Vagina (tissue), 2 donors: ENCODE measurements at places on chromosomes 12 and 14.

DNA sequence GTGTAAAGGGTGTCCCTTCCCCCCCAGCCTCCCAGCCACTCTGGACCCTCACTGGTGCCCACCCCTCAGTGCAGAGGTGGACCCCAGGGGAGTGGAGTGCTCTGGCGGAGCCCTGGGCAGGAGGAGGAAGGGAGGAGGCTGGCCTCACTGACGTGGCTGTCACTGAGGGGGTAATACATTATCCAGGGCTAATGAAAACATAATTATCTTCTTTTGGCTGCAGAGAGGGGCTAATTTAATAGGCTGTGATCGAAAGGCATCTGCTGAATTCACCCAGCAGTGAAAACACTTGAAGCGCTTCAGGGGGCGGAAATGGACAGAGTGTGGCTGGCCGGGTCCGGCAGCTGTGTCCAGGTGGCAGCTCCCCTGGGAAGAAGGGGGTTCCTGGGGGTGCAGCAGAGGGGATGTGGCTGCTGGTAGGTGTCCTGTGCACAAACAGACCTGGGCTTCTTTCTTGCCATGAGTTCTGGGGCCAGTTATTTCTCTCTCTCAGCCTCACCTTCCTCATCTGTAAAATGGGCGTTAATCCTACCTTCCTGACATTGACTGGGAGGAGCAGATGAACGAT, 3.7 kb upstream of the NOS1 start:
- no peak for DNase-seq

GRCh38 chr14:65881642-65882041, 469.1 kb downstream of the FUT8 start:
- DNase-seq: no peak

DNA sequence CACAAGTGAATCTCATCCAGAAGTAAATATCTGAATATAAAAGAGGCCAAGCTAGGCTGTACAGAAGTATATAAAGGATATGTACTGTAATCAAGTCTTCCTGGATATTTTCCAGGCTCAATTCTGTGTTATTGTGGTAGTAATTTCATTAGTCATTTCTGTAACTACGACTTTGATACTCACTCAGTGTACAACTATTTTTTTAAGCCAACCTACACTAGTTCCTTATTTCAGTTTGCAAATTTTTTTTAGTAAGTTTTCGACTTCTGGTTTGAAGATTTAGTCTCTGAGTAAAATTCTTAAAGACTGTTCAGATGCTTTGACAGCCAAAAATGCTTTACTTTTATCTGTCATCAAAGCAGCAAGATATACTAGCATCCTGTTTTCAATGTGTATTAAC, 130.8 kb downstream of the CAPZA3 start:
- DNase-seq: no peak

- DNase-seq: no peak
Observed at GRCh38 chr14:84806622-84807021, 723.3 kb upstream of the FLRT2 start.

GRCh38 chr12:30900351-30900750, 26.2 kb upstream of the TSPAN11 start:
- no peak for DNase-seq

GRCh38 chr14:79438696-79439342, 772.5 kb downstream of the DIO2 start:
- DNase-seq: no peak

DNA sequence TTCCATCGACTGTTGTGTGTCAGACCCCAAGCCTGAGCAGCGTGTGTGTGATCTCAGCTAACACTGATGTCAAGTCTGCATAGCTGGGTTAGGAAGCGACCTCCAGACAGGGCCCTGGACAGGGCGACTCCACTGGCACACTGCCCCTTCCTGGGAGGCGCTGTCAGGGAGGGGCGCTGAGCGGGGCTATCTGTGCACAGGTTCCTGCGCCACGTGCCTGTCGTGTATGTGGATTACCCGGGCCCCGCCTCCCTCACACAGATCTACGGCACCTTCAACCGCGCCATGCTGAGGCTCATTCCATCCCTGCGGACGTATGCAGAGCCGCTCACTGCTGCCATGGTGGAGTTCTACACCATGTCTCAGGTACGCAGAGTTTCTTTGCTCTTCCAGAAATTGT, 53.9 kb downstream of the DYNC1H1 start:
- DNase-seq: no peak

DNA sequence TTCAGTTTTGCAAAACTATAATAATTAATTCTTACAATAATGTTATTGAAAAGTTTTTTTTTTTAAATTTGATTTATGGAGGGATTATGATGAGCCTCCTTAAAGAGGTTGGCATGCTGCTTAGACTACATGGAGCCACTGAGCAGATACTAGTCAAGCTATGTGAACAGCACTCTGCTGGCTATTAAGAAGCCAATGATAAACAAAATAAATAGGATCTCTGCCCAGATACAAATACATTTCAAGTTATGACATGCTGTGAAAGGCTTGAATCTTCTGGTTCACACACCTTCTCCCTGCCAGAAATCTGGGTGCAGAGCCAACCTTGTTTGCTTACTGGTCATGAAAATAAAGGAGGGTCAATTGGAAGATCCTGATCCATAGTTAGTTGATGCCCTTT, 107.4 kb upstream of the NAV3 start:
- DNase-seq: no peak

- DNase-seq: peak; percentile 60
Observed at GRCh38 chr14:31205681-31206535, 1.7 kb downstream of the HECTD1 start.

DNA sequence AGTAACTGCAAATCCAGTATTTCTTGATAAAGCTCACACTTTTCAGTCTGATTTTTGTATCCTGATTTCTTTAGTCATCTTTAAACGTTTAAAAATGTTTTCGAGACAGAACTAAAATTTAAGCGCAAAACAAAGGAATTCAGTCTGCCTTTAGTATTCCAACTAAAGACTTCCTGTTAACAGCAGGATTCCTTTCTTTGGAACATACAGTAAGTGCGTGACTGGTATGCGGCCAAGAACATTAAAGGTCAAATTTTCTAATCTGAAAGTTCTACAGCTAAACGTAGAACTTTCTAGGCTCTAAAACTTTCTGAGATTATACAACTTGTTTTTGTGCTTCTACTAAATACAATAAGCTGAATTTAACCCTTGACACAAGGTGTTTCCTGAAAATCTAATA, 9.9 kb downstream of the SAV1 start:
- no peak for DNase-seq

DNA sequence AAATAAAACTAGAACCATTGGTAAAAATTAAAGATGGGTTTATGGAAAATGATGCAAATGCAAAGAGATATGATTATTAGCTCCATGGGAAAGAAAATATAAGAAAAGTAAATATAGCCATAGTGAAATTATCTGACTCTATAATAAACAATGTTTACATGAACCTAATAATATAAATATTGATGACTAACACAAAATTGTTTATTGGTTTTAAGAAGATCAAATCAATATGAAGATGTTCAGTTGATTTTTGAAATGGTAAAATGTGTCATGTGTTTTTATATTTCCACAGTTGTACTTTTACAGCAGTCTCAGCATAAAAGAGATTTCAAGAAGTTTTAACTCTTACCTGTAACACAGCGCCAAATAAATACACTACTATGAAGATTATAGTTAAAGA, 114.0 kb downstream of the SLC41A2 start:
- DNase-seq: no peak

- DNase-seq: no peak
Observed at GRCh38 chr12:76784600-76785051, 20.7 kb downstream of the ZDHHC17 start.

DNA sequence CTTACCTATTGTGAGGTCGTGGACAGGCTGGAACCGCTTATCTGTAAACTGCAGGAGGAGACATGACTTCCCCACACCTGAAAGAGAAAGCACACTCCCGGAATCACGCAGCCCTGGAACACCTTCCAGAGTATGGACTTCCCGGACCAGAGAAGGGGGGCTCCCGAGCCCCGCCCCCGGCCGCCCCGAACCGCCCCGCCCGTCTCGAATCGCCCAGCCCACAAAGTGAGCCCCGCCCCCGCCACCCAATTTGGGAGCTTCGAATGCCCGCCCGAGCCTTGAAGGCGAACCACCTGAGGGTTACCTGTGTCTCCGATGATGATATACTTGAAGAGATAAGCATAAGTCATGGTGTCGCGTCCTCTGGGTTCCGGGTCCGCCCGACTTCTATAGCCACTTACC, 235 bp downstream of the RAB2B start:
- DNase-seq: no peak

GRCh38 chr12:51917746-51918453, 10.6 kb downstream of the ACVRL1 start:
- DNase-seq: no peak

- no peak for DNase-seq
Observed at GRCh38 chr12:48187916-48188695, 4.7 kb downstream of the CCDC184 start.

DNA sequence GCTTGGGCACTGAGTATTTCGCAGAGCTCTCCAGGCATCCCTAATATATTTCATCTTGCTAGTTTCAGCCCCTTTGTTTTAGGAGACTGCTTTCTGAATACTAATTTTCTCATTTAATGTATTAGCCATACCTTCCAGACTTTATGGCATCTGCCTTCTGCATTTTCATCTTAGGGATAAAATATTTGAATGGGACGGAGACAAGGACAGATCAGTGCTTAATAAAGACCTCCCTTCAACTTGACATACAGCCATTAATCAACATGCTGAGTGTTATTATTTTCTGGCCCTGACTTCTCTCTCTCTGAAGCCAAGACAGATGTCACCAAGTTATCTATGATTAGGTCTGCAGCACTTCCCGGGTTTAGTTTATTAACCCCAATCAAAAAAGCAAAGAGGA, 42.4 kb downstream of the CACNA2D4 start:
- no peak for DNase-seq

DNA sequence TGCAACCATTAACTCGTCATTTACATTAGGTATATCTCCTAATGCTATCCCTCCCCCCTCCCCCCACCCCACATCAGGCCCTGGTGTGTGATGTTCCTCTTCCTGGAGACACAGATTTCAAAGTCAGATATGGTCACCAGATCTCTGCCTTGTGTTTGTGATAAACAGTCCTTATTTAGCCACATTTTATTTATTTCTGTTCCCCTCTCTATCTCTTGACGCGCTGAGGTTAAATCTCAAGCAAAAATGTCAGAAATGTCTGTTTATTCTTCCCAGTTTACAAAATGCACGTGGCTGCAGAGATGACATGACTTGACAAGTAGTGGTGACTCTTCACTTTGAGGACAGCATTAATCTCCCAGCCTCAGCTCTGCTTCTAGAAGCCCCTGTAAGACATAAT, 11.5 kb upstream of the RASSF3 start:
- DNase-seq: no peak

DNA sequence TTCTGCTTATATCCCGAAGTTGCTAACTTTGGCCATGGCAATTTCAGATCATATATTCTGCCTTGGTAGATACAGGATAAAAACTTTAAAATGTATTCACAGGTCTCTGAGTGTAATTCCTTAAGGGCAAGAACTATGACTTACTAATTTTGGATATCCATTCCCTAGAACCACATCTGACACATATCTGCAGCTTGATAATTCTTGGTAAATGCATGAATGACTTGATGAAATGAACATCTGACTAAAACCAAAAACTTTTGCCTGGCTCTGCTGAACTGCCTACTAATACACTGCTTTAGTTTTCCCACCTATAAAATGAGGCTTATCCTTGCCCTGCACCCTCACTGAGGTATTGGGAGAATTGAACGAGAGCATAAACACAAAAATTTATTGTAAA, 32.2 kb downstream of the SLC25A21 start:
- no peak for DNase-seq

GRCh38 chr14:94615823-94616570, 3.8 kb downstream of the SERPINA3 start:
- no peak for DNase-seq

DNA sequence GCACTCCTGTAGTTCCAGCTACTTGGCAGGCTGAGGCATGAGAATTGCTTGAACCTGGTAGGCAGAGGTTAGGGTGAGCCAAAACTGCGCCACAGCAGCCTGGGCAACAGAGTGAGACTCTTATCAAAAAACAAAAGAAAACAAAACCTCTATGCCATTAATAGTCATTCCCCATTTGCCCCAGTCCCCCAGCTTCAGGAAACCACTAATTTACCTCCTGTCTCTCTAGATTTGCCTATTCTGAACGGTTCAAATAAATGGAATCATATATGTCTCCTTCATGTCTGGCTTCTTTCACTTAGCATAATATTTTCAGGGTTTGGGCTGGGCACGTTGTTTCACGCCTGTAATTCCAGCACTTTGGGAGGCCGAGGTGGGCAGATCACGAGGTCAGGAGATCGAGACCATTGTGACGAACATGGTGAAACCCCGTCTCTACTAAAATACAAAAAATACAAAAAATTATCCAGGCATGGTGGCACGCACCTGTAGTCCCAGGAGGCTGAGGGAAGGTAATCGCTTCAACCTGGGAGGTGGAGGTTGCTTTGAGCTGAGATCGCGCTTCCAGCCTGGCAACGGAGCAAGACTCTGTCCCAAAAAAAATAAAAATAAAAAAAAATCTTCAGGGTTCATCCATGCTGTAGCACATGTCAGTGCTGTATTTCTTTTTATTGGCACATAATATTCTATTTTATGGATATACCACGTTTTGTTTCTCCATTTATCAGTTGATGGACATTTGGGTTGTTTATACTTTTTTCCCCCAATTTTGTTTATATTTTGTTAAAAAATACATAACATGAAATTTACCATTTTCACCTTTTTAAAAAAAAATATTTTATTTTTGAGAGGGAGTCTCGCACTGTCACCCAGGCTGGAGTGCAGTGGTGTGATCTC, 31.9 kb downstream of the KNTC1 start:
- no peak for DNase-seq

DNA sequence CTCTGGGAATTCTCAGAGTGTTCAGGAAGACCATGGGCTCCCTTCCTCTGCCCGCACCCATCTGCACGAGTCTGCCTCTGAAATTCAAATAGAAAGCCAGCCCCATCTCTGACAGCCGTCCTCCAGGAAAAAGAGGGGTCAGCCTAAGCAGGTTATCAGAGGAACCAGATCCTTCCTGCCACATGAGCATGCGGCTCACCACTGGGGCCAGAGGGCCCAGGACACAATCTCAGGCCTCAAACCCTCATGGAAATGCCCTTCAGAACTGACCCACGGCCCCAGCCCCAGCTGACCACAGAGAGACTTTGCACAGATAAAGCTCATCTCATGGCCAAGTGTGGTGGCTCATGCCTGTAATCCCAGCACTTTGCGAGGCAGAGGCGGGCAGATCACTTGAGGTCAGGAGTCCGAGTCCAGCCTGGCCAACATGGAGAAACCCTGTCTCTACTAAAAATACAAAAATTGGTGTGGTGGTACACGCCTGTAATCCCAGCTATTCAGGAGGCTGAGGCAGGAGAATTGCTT, 23.2 kb downstream of the PXN start:
- DNase-seq: no peak

DNA sequence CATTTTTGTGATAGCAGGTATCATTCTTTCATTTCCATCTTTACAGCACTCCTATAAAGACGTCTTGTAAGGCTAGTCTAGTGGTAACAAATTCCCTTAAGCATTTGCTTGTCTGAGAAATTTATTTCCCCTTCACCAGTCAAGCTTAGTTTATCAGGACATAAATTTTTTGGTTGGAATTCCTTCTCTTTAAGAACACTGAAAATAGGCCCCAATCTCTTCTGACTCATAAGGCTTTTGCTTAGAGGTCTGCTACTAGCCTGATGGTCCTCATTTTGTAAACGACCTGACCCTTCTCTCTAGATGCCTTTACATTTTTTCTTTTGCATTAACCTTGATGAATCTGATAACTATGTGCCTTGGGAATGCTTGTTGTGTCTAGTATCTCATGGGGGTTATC, 20.3 kb downstream of the OLR1 start:
- no peak for DNase-seq
